ENCODE measurements at places on chromosomes 1 and 21.

GRCh38 chr1:212920246-212920645 is 30.1 kb upstream of the VASH2 start:
- DNase-seq: no peak

GRCh38 chr1:22778408-22778807 is 67.8 kb downstream of the EPHB2 start:
- DNase-seq: no peak

DNA sequence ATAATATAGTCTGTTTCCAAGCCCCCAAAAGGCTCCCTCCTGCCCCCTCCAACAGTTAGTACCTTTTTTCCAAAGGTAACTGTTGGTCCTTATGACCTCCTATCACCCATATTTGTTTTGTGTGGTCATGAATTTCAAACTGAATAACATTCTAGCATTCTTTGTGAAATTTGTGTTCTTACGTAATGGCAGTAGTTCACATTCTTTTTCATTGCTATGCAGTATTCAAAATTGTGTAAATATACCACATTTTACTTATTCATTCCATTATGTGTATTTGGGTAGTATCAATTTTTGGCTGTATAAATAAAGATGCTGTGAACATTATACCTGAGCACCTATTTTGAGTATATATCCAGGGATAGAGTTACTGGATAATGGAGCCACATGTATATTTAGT is 13.4 kb downstream of the RNF11 start:
- DNase-seq: no peak

DNA sequence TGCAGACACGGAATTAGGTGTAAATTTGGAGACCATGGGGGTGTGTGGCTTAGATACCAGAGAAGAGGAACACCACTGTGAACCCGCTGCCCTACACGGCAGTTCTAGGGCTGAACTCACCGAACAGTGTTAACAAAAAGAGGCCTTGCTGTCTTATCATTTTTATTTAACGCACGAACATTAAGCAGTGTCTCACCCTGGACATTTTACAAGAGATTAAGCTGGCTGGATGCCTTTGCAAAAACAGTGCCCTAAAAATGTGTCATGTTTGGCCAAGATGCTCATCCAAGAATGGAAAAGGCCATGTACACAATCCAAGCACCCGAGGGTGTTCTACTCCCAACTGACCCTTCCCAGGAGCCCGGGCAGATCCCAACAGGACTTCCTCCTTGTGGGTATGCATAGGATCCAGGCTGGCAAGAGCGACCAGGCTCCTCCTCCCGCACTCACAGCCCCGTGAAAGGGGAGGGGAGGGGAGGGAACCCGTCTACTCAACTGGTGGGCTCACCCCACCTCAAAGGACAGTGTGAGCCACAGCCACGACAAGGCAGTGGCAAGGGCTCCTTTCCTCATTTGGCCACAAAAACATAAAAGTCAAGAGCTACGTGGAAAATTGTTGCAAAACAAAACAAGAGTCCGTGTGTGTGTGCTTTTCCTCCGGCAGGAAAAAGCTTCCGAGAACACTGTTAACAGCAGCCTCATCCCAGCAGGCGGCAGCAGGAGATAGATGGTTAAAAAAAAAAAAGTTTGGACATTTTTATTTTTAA is 20.3 kb downstream of the C2CD2 start:
- DNase-seq: no peak

GRCh38 chr1:213008564-213008963 is 7.1 kb downstream of the ANGEL2 start:
- DNase-seq: no peak

- DNase-seq: no peak
Measured at GRCh38 chr1:151156515-151156819, at the start of gene TNFAIP8L2. Gene TNFAIP8L2, plus strand, starts transcription at chr1:151156649. Its CDS starts 2,049 bp downstream, at chr1:151158698.

DNA sequence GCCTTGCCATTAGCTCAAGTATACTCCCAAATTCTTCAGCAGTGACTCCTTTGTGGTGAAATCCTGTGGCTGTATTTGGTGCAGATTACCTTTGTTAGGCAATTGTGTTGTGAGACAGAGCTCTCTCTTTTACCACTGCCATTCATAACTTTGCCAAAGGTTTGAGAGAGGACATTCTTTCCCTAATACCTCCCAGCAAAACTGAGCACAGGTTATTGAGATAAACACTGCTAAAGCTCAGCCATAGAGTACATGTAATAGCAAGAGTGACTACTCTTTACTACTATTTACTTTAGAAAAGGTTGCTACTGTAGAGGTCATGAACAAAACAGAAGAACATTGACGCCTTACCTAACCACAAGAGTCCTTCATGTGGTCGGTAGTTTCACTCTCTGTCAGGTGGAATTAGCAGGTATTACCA is 514.0 kb upstream of the ADAMTS5 start:
- no peak for DNase-seq

DNA sequence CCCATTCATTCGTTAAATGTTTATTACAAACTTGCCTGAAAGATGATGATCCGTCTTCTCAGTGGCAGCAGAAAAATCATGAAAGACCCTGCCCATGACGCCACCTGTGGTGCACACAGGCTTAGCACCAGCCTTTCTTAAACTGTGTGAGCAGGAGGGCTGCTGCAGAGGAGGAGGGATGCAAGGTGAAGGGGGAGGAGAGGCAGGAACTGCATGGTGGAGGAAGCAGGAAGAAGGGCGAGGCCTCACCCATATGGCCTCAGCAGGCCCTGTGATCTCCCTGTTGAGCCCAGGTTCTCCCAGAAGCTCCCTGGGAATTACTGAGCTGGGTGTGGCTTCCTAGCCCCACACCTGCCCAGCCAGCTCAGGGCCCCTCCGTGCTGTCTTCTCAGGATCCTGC is 25.0 kb upstream of the RD3 start:
- DNase-seq: no peak

GRCh38 chr1:22592919-22593790 is 29.9 kb downstream of the EPHA8 start:
- DNase-seq: no peak

GRCh38 chr21:26849428-26850115 is 4.4 kb upstream of the ADAMTS1 start:
- DNase-seq: peak; percentile 43

DNA sequence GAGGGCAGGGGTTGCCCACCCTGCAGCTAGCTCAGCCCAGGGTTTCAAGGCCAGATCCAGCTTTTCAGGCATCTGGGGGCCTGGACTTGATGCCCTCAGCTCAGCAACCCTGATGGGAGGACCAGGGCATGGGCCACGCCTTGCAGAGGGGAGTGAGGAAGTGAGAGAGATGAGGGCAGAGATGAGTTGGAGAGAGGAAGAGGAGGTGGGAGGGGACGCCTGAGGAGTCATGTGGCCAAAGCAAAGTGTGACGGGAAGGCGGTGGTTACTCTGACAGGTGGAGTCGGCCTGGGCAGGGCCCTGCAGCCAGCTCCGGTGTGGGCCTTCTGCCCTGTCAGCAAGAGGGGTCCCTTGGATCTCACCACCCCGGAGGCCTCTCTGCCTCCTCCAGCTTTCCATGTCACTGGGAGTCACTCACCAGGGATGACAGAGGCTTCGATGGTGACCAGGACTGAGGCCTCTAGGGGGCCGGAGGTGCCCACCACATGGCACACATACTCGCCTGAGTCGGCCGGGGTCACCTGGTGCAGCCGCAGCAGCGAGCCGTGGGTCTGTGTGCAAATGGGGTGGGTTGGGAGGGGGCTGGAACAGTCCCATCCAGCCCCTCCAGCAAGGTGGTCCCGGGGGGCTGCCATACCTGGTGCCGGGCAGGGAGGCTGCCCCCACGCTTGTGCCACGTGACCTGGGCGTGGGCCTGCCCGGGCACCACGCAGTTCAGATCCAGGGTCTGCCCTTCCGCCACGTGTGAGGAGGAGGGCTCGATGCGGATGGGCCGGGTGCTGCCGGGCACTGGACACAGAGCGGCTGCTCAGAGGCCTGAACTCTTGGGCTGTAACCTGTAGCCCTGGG is 40.4 kb downstream of the LDLRAD2 start:
- no peak for DNase-seq

DNA sequence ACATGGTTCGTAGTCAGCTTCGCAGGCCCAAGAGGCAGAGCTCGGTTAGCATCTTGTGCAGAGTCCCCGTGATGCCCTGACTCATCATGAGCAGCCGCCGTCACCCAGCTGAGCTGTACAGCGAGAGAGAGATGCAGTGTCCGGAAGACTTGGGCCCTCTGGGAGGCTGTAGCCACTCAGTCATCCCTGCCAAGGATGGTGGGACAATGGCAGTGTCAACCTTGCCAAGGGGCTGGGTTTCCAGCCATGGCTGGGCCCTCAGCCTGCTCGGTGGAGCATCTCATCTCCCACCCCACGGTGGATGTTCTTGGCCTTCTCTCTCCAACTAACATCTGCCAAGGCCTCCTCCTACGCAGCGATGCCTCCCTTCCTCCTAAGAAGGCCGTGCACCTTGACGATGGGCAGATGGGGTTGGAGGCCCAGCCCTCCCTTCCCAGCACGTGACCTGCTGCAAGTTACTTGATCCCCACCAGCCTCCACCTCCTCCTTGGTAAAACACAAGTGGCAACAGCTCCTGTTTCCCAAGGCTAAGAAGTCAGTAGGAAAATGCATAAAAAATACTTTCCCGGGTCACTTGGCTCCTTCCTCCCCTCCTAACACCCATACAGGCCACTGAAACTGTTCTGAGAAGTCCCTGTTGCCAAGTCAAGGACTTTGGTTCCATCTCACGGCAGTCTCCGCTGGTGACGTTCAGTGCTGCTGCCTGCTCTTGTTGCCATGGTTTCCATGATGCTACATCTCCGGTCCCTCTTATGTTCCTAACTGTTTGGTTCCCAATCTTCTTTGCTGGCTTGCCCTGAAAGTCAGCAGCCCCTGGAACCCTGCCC is 384.7 kb upstream of the VAMP3 start:
- no peak for DNase-seq

DNA sequence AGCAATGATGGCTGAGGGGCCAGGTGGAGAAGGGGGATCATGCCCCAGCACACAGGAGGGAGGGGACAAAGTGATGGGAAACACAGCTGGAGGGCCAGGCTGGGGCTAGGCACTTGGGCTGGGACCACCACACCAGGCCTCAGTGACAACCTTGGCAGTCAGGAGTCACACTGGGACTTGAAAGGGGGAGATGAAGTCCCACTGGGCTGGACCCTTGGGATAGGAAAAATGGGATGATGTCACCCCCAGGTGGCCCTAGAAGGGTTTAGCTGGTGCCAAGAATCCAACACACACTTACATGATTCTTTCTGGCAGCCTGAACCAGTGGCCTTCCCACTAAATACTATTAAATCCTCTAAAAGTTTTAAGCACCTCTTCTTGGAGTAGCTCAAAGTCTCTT is 17.1 kb downstream of the ZBTB17 start:
- no peak for DNase-seq

GRCh38 chr1:37673920-37674319 is 18.4 kb upstream of the CDCA8 start:
- DNase-seq: no peak

DNA sequence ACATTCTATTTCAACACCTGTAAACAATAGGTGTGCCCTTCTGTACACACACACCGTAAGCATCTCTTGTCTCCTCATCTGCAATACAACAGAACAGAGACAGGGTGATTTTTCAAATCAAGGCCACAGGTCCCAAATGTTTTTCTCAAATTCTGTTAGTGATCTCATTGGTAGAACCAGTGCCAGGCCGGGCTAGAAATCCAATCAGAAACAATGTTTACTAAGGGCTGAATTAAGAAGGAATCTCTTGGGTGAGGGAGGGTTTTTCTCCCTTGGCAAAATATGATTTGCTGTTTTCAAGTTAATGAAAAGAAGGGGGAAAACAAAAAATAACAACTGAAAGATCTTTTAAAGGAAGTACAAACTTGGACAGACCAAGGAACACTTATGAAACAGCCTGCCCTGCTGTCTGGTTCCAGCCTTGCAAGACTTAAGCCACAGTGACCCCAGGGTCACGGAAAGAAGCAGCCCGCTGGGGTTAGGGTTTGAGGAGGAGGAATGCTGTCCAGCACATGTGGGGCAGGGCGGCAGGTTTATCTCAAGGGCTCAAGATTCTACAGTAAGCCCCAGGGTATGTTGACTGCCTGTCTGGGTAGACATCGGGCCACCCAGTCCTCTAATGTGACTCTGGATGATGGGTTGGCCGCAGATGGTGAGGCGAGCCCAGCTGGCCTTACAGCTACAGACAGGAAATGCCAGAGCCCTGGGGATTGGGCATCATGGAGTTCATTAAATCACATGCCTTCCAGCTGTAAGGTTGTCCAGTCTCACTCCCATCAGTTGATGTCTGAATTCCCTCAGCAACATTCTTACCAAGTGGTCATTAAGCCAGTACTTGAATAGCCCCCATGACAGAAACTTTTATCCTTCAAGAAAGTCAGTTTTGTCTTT is 73.3 kb upstream of the SLC44A3 start:
- no peak for DNase-seq

- no peak for DNase-seq
Measured at GRCh38 chr21:25296252-25296651, 311.0 kb downstream of the MRPL39 start.

- DNase-seq: no peak
Measured at GRCh38 chr1:89121641-89122040, 4.3 kb downstream of the GBP2 start.

- no peak for DNase-seq
Measured at GRCh38 chr1:81259625-81260411, 540.9 kb upstream of the ADGRL2 start.

DNA sequence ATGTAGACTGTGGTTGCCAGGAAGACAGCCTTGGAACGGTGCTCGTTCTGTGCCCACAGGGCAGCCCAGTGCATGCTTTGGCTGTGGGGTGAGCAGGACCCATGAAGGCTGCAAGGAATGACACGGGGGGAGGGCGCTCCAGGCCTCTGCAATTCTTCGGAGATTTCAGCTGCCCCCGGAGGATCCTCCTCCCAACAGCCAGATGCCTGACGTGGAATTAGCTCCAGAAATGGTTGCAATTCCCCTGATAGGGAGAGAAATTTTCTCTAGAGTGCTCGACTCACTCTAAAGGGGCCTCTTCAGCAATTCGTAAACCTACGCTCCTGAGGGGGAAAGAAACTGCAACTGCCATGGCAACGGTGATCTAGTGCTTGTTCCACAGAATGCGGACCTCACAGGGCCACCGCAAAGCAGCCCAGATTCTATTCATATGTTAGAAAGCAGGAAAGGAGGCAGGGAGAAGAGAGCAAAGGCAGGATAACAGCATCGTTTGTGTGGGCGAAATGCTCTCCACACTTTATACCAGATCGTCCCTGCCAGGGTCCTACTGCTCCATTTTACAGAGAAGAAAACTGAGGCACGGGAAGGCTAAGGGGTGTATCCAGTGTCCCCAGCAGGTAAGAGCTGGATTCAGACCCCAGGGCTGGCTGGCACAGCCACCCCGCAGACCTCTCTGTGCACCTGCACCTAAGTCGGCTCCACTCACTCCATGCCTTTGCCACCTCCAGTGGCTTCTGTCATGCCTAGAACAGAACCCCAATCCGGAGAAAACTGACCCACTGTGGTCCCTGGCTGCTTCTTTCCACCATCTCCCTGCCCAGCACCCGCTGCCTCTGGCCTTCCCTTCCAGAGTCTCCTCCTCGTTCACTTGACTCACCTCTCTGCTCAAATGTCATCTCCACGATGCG is 11.9 kb upstream of the PDE9A start:
- no peak for DNase-seq

GRCh38 chr1:163047951-163048659 is 21.1 kb upstream of the RGS4 start:
- no peak for DNase-seq

GRCh38 chr1:161198194-161198896 is 509 bp downstream of the ADAMTS4 start:
- no peak for DNase-seq

- DNase-seq: no peak
Measured at GRCh38 chr1:212692774-212693644, 6.6 kb downstream of the BATF3 start.

- DNase-seq: no peak
Measured at GRCh38 chr21:14763695-14764064, 217.6 kb upstream of the SAMSN1 start.

Data from neuronal stem cell (in vitro differentiated cells).